Stimulated activated naive CD8-positive, alpha-beta T cell treated with anti-CD3 and anti-CD28 coated beads, Interleukin-15, amount 100 ng/mL, for 72 hours (primary cell): ENCODE measurements at places on chromosomes 5 and 9.
A peak's percentile ranks its signal among the peaks of the same experiment; 100 is the strongest.

DNA sequence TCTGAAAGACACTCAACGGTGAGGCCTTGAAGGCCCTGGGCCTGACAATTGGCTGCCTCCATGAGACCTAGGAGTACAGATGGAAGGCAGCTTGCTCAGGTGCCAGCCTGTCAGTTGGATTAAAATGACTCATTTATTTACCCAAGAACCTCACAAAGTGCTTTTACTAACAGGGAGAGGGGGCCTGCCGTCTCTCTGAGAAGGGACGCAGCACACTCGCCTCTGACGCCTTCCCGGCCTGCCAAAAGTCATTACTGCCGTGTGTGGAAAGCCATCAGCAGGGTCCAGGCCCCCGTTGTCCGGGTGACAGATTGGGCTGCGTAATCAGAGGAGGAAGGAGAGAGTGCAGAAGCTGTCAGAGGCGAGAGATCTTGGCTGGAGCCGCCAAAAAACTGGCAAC, 32.4 kb downstream of the DDX31 start:
- no peak for DNase-seq

- DNase-seq, result no peak
Observed at GRCh38 chr5:22372376-22372775, 480.8 kb downstream of the CDH12 start.

GRCh38 chr5:127995556-127995955, 88.0 kb upstream of the SLC12A2 start:
- DNase-seq, result no peak

DNA sequence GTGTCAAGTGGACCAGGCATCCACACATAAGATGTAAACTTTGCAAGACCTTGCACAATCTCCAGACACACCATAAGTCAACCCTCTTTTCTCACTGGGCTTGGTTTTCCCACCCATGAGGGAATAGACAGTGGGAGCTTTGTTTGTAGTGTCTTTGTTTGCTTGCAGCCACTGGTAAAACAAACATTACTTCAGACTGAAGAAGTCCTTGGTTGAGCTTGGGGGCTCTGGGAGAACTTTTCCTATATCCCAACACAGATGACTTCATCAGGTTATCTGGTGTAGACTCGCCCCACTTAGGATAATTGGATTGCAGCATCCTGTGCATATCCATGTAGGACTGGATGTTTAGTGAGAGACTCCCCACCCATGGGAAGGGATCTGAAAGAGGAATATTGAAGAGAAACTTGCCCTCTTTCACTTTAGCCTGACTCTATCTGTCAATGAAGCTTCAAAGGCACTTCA, 11.5 kb upstream of the ADGRV1 start:
- DNase-seq, result no peak

- DNase-seq, result no peak
Observed at GRCh38 chr9:116928289-116928688, 241.2 kb downstream of the TRIM32 start.

GRCh38 chr5:135342551-135342875, 56.5 kb downstream of the MACROH2A1 start:
- no peak for DNase-seq

DNA sequence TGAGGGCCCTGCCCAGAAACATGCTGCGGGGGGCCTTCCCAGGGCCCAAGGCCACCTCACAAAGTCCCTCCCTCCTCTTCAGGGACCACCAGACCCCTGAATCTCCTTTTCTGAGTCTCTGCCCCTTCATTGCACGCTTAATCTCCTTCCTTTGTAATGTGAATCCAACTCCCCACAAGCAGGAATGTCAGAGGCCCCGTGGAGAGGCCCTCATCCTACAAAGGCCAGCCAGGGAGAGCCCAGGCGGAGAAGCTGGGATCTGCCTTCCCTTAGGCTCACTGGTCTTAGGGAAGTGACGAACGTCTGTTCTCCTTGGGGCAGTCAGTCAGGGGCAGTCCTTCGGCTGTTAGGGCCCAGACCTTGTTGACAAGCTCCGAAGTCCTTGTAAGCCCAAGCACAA, 2.3 kb downstream of the SMIM33 start:
- no peak for DNase-seq

DNA sequence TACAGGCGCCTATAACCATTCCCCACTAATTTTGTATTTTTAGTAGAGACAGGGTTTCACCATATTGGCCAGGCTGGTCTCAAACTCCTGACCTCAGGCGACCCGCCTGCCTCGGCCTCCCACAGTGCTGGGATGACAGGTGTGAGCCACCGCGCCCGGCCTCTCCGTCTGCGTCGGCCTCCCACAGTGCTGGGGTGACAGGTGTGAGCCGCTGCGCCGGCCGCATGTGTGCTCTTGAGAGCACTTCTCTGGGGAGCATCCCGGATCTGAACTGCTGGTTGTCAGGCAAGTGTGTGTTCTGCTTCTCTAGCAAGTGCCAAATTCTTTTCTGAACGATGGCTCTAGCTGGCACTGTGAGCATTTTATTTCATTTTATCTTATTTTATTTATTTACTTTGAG, 3.7 kb upstream of the ENTPD2 start:
- DNase-seq, result no peak

GRCh38 chr9:134399435-134400056, 73.3 kb downstream of the RXRA start:
- no peak for DNase-seq

- no peak for DNase-seq
Observed at GRCh38 chr5:98301547-98301946, 471.9 kb upstream of the RGMB start.

GRCh38 chr5:18984559-18985080, 1003.4 kb downstream of the CDH18 start:
- no peak for DNase-seq

GRCh38 chr5:157820593-157821252, 38.2 kb downstream of the CLINT1 start:
- no peak for DNase-seq

DNA sequence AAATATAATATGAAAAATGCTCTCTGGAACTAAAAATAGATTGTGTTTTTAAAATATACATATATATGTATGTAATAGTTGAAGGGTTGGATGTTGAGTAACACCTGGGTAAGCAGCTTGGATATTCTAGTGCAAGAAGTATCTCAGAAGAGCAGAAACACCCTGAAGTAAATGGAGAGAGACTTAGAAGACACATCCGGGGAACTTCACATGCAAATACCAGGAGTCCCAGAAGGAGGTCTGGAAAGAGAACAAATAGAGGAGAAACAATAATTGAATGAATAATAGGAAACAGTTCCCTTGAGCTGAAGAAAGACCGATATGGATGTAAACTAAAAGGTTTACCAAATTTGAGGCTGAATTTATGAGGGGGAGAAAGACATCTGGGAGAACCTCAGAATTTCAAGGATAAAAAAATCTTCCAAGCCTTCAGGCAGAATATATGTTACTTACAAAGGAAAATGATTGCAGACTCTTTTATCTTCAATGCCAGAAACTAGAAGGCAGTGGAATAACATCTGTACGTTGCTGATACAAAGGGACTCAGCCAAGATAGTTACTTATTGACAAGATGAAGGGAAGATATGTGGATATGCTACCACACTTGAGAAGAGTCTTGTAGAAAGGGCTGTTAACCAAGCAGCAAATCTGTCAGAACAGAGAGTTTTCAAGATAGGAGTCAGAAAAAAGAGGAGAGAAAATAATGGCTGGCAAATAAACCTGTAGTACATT, 42.7 kb downstream of the HSDL2 start:
- DNase-seq, result no peak

DNA sequence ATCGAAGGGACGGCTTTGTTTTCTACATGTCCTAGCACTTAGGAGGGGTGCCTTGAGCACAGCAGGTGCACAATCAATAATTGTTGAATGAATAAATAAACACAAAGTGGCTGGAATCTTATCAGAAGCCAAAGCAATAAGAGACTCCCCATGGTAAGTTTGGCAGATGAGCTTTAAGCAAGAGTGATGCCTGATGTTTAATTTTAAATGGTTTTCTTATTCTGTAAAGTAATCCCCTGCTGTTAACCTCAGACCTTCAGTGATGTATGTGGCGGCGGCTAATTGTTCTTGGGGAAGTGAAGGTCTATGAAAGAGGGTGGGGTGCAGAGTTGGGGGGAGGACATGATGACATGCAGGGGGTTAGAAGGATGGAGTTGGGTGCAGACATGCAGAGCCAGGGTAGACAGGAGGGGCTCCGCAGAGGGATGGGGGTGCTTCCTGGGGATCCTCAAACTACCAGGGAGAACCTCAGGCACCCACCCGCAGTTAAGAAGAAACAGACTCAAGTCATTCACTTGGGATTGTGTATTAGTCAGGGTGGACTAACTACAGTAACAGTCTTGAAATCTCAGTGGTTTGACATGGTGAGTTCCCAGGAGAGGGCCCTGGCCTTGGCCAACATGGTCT, 65.7 kb upstream of the SHB start:
- DNase-seq, result no peak

- no peak for DNase-seq
Observed at GRCh38 chr5:502325-503079, 21.7 kb downstream of the SLC9A3 start.

DNA sequence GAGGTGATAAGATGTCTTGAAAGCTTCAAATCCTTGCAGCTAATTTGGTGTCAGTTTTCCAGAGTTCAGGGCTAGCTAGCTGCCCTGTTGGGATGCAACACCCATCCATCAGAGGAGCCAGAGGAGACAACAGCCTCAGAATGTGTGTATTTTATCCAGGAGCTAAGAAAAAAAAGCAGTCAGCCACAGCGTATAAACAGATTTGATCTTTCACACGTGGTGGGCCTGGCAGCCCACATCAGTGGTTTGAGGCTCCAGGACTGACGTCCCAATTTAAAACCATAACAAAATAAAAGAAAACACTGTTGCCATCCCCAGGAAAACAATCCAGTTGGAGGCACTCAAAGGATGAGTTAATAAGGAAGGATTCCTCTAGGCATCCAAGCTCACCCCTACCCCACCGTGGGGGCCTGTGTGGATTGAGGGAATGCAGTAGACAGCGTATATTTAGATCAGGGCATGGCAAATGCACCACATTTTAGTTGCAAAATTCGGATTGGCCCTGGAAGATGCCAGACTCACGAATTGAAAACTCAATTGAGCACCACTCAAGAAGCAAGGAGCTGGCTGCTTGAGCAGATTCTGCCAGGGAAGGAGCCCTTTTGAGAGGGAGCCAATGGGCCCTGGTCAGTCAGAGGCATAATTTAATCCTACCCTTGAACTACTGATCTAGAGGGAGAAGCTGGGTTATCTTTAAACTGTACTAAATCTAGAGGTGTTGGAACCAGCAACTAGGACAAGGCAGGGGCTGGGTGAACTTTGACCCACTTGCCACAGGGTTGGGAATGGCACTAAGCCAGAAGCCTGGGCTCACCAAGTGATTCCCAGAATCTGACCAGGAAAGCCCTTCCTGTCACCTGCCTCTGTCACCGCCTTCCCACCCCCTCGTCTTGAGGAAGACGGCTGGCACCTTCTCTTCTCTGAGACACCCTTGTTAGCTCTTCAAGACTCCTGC, 17.5 kb downstream of the ADRA1B start:
- DNase-seq, result no peak

DNA sequence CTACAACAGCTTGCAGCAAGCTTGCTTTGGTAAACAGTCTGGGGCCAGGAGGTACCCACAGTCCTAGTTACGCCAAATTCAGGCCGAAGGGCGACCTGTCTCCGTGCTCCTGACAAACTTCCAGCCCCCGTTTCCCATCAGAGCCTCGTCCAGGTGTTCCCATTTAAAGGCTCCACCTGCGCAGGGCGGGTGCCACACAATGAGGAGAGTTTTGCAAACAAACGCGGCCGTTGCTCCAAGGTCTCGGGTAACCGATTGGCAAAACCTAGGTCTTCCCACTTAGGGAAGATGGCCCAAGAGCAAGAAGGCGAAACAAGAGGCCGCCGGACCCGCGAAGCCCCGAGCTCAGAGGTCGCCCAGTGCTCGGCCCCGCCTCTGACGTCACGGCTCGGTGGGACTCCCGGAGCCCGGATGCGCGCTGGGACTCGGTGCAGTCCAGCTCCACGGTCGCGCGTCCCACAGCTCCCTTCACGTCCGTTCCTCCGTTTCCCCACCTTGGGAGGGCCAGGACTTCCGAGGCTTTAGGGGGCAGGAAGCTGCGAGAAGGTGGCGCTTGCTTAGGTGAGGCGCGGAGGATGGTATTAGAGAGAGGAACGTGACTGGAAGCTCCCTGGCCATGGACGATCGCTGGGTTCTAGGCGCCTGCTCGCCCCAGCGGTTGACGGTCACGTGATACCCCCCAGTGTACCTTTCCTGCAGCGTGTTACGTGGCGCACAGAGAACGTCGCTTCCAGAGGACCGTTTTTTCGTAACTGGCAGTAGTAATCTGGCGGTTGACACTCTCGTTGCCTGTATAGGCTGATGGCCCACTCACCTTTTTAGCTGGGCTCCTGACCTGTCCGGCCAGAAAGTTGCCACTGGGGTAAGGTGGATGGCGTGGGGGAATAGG, 41.8 kb upstream of the KDM4C start:
- DNase-seq, result peak; percentile 67

DNA sequence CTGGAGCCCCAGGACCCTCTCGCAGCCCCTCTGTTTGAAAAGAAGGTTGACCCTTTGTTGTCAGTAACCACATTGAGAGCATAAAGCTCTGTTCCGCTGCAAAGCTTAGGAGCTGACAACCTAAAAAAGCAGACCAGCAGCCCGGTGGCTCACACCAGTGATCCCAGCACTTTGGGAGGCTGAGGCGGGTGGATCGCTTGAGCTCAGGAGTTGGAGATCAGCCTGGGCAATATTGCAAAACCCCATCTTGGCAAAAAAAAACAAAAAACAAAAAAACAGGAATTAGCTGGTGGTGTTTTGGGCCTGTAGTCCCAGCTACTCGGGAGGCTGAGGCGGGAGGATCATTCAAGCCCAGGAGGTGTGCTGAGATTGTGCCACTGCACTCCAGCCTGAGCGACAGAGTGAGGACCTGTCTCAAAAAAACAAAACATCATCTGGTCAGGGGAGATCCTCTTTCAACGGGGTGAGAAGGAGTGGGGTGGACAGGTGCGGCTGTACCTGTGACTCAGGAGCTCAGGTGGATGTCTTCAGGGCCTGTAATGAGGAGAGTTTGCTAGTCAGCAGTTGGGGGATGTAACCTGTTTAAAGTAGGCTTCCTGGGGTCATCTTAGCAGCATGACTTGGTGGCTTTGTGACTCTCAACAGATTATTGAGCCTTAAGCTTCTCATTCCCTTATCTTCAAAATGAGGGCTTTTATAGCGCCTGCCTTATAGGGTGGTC, 694 bp upstream of the REEP2 start:
- no peak for DNase-seq

DNA sequence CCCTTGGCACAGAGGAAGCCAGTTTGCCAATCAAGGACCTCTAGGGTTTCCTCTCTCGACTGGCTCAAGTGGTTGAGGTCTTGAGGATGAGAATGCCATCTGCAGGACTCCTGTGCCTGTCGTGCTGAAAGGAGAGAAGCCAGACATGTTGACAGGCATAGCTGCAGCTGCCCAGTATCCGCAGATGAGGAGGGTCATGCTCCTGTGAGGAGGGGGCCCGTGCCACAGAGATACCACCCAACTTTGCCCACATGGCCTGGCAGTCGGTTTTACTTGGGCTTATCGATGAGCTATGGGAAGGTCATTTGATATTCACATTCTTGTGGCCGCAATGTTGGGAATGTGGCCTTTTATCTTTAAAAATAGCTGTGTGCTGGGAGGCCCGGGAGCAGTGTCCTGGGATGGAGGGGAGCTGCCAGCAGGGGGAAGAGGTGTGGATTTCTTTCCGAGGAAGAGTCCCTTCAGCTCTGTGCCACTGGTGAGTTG, 17.4 kb downstream of the FRMPD1 start:
- DNase-seq, result no peak

GRCh38 chr5:137278476-137278875, 220.7 kb downstream of the SPOCK1 start:
- DNase-seq, result no peak

- no peak for DNase-seq
Observed at GRCh38 chr5:6492934-6493333, 44.3 kb downstream of the UBE2QL1 start.
